Dorsolateral prefrontal cortex (tissue), 122 donors: ENCODE measurements at places on chromosomes 3 and 15. TPM values are rescaled to one million over a fixed set of nuclear protein-coding genes. Genes with fewer than 3 reads are reported as not detected.

The ZBED2 gene
- not detected for total RNA-seq

The GPR160 gene
- total RNA-seq: 0.82 TPM

The GP9 gene
- total RNA-seq: not detected

The C3orf22 gene
- not detected for total RNA-seq

The GPR149 gene
- total RNA-seq: 0.86 TPM

The ACP3 gene
- 5.5 TPM for total RNA-seq
